ENCODE measurements at places on chromosomes 2 and 18.

- no peak for DNase-seq
These were observed 129.2 kb downstream of the IKZF2 start for GRCh38 chr2:213021971-213022899.

DNA sequence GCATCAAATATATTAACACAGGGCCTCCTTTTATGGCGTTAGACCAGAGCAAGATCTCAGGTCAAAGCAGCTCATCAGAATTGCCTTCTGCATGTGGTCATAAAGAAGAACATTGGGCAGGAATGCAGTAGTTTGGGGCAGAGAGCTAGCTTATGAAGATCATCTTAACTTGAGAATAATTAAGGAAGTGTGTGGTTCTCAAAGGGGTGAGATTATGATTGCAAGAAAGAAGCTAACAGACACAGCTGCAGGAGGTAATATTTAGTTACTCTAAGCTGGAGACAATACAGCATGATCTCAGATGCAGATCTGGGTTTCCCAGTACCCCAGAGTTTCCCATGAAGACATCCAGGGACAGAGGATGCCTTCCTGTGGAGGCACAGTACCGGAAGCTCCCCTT, 91.6 kb downstream of the TTC27 start:
- no peak for DNase-seq

DNA sequence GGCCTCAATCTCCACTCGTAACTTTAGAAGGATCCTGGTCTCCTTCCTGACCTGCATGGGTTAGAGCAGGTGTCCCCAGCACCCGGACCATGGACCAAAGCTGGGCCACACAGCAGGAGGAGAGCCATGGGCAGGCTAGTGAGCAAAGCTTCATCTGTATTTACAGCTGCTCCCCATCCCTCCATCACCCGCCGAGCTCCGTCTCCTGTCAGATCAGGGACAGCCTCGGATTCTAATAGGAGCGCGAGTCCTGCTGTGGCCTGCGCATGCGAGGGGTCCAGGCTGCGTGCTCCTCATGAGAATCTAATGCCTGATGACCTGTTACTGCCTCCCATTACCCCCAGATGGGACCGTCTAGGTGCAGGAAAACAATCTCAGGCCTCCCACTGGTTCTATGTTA, 297.7 kb upstream of the SALL3 start:
- no peak for DNase-seq

DNA sequence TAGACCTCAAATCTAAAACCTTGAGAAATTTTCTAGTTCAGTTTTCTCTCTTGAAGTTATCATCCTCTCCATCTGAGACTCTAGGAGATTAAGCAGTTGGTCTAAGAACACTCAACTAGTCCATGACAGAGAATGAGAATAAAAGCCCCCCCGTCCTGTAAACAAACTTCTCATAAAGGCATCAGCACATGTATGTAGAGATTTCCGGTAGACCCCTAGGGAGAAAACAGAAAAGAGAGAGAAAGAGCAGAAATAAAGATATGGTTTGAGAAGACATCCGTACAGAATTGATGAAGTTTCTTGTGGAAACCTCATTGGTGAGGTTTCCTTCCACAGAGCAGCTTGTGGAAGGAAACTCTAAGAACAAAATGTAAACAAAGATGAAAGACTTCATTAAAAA, 3.2 kb upstream of the GPR155 start:
- DNase-seq = no peak

GRCh38 chr2:9984217-9984739, 32.8 kb downstream of the GRHL1 start:
- no peak for DNase-seq

DNA sequence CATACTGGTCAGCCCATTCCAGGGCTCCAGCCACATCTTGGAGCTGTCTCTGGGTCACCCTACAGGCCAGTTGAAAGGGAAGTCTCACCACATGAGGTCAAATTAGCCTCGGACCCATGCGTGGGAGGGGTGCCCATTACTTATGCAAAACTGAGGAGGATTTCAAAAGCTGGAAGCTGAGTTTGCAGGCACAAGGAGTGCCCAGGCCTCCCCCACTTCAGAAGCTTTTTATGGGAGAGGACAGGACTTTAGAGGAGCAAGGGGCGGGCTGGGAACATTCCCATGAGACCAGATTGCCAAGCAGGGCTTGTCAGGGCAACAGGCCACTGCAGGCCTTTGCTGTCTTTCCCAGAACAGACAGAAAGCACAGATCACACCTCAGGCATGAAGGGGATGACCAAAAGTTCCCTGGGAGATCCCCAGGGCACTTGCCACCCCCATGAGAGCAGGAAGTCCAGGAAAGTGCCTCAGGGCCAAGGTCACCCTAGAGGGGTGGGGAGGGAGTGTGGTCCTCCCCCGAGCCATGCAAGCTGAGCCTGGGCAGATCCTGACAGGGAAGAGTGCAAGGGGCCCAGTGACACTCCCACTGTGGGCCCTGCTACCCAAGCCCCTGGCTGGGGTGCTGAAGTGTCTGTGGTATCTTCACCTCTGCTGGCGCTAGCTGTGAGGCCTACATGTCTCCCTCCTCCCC, 267.7 kb downstream of the BCL11A start:
- no peak for DNase-seq

- no peak for DNase-seq
These were observed 62.8 kb downstream of the BOD1L2 start for GRCh38 chr18:57209713-57210106.

DNA sequence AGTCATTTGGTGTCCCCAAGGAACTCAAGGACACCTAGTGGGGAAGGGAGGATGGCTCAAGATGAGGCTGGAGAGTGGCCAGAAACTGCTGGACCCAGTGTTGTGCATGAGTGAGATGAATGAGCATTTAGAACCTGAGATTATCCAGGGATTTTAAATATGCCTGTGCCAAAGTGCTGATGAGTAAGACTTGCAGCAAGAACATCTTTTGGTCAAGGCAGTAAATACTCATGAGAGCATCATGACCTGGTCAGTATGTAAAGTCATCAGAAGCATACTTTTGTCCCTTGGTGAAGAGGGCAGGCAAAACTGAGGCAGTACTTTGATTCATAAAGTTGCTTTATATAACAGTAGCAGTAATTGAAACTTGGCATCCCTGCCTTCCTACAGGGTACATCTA, 3.1 kb upstream of the SPP2 start:
- DNase-seq = no peak

DNA sequence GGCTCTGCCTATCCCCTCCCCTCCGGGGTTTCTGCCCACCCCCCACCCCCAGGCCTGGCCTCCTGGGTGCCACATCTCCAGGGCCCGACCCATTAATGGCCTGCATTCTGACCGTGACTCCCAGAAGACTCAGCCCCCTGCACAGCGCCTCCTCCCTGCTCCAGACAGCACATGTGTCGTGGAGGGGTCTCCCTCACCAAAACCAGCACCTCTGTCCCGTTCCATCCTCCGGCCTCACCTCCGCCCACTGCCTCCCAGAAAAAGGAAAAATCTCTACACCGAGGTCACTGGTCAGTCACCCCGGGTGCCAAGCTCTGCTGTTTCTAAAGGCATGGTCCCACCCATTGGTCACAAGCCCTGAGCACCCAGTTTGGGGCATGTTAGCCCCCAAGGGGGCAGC, 65.2 kb downstream of the GBX2 start:
- DNase-seq = no peak

DNA sequence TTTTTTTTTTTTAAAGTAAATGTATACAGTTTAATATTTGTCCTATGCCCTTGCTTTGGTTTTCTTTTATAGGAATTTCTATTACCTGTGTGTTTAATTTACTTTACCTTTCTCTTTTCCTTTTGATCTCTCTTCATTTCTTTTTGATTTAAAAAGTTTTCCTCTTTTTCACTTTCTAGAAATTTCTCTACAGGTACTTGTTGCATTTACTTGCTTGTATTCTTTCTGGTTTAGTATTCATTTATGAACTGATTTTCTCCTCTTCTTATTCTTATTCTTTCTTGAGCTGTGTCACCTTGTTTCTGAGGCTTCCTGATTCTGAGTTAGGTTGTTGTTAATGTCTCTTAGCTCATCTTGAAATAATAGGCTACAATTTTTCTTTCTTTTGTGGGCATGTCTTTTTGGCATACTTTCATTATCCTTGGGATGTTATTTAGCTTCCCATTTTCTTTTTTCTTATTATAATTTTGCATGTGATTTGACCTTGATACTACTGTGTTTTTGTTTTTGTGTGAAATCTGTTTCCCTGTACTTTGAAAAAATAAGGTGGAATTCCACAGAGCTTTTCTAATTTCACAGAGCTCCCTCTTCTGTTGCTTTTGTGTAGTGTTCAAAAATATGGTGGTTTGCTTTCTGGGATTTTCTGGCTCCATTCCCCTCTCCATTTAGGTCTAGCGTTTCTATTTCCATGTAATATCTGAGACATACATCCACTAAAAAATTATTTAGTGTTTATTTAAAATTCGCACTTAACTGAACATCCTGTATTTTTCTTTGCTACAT, 25.5 kb upstream of the ALMS1 start:
- no peak for DNase-seq

DNA sequence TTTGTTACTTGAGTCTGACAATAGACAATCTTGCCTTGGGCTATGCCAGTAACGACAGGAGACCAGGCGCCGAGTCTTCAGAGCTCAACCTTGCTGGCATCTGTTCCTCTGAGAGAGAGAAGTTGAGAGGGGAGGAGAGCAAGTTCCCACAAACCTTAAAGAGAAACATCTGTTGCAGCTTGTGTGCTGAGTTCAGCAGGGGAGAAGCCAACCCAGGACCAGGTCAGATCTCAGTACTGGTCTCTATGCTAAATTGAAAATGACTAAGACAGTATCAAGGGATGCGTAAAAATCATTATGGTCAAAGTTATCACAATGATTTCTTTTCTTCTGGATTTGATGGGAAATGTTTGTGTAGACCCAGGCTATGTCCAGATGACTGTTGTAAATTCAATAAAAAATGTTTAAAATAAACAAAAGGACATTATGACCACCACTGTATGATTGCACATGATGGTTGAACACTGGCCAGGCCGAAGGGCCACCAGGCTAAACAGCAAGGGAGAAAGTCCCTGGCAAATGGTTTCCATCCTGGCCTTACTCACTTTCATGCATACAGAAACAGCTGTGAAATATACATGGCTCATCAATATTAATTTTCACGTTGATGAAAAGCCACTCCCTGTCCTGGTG, 100.3 kb upstream of the PMAIP1 start:
- DNase-seq = no peak

GRCh38 chr2:202408546-202409140, 32.5 kb downstream of the BMPR2 start:
- DNase-seq = no peak

DNA sequence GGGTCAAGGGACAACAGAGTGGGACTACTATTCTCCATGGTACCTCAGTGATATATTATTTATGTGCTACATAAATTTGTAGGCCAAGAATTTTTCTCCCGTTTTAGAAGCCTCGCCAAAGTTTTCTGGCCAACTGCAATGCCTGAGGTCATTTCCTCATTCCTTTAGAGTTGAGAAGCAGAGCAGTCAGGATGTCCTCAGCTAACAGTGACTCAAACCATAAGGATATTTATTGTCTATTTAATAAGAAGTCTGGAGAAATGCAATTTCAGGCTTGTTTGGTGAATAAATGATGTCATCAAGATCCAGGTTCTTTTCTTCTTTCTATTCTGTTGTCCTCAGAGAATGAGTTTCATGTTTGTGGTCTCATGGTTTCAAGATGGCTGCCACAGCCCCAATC, 91.0 kb downstream of the ADCYAP1 start:
- DNase-seq = peak; percentile 21

GRCh38 chr2:136255648-136256461, 137.9 kb upstream of the CXCR4 start:
- no peak for DNase-seq

DNA sequence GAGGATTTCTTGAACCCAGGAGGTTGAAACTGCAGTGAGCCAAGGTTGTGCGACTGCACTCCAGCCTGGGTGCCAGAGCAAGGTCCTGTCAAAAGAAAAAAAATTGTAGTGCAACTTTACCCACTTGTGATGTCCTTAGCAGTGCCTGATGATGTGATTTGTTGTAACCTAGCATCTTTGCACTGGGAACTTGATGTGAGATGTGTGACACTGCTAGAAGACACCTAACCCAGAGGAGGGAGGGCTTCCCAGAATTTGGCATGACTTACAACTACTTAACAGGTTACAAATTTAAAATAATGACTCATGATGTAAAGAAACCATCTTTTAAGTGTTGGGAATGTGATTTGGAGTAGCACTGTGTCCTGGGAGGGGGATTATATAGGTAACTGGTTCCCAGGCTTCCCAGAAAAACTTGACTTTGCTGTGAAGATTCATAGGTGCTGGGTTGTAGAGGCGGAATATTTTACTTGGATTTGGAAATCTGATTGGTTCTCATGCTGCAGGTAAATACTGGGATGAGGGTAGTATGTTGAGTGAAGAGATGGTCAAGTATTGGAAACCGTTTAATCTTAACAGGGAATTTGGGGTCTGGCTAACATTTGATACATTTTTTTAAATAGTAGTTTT, 3.7 kb downstream of the EEF1B2 start:
- DNase-seq = no peak

GRCh38 chr2:190625691-190626090, 23.2 kb upstream of the NAB1 start:
- no peak for DNase-seq

DNA sequence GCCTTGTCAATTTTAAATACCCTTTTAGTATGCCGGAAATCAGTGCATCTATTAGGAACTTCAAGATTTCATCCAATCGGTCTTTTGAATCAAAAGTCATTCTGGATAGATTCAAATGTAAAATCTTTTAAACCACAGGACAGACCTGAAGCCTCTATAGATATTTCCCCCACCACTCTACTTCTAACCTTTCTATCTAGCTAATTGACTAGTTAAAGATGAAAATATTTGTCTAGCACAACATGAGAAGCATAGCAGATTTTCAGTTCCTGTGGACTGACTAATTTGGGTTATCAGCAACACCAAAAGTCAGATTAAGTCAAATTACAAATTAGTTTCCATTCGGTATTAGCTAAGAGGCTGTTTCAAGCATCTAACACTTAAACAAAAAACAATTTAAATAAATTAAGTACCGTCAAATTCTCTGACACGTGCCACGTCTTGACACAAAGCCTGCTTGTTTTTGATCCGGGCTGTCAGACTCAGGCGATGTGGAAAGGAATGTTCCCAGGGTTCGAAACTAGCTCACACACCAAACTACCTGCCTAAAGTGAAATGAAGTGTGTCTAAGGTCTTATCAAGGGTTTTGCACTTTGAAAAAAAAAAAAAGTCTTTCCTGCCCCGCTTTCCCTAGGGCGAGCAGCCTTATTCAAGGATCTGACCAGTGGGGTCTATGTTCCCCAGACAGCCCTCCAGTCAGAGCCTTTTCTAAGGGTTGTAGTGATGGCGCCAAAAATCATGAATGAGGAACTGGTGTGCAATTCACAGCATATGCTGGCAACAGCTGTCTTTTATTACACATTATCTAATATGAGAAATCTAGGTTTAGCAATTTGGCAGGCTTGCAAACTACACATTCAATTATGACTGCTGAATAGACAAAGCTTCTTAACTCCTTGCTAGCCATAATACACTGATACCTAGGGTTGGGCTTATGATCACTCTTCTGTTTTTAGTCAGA, 4.7 kb downstream of the CYTIP start:
- no peak for DNase-seq

- peak; percentile 25 for DNase-seq
These were observed 1.1 kb upstream of the IMP4 start for GRCh38 chr2:130341562-130342019.
